ENCODE measurements at places on chromosomes 12 and 14.
A peak's percentile ranks its signal among the peaks of the same experiment; 100 is the strongest.

DNA sequence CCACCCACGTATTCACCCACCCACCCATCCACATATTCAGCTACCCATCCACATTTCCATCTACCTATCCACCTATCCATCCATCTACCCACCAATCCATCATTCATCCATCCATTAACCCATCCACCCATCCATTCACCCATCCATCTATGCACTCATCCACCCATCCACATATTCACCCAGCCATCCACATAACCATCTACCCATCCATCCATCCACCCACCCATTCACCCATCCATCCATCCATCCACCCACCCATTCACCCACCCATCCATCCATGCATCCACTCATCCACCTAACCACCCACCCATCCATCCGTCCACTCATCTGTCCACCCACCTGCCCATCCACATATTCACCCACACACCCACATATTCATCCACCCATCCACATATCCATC, 70.5 kb downstream of the LGMN start:
- DNase-seq, result no peak

- DNase-seq, result no peak
Measured at GRCh38 chr12:75722714-75723200, 211.3 kb upstream of the KRR1 start.

DNA sequence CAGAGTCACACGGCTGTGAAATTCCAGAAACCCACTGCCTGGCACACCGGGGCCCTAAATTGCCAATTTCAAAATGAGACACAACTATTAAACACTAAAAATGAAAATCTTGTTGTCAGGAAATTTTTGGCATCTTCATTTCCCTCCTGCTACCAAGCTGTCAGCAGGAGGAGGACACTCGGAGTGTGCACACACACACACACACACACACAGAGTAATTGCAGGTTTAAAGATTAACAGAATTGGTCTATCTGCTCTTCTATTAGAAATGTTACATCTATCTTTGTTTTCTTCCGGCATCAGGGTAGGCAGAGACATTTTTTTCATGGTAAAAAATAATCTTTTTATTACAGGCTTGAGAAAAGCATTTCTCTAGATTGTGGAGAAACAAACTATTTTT, 314.2 kb downstream of the EGLN3 start:
- no peak for DNase-seq

DNA sequence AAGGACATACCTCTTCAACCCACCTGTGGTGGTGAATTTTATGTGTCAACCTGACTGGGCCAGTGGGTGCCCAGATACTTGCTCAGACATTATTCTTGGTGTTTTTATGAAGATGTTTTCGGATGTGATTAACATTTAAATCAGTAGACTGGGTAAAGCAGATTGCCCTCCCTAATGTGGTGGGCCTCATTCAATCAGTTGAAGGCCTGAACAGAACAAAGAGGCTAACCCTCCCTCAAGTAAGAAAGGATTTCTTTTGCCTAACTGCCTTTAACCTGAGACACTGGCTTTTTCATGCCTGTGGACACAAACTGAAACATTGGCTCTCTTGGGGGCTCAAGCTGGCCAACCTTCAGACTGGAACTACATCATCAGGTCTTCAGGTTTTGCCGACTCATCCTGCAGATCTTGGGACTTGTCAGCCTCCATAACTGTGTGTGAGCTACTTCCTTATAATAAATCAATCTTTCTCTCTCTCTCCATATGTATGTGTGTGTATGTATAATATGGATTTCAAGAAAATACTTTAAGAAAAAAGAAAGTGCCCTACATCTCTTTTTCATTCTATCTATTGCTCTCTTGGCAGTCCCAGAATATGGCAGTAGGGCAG, 39.4 kb downstream of the RTN1 start:
- DNase-seq, result no peak

DNA sequence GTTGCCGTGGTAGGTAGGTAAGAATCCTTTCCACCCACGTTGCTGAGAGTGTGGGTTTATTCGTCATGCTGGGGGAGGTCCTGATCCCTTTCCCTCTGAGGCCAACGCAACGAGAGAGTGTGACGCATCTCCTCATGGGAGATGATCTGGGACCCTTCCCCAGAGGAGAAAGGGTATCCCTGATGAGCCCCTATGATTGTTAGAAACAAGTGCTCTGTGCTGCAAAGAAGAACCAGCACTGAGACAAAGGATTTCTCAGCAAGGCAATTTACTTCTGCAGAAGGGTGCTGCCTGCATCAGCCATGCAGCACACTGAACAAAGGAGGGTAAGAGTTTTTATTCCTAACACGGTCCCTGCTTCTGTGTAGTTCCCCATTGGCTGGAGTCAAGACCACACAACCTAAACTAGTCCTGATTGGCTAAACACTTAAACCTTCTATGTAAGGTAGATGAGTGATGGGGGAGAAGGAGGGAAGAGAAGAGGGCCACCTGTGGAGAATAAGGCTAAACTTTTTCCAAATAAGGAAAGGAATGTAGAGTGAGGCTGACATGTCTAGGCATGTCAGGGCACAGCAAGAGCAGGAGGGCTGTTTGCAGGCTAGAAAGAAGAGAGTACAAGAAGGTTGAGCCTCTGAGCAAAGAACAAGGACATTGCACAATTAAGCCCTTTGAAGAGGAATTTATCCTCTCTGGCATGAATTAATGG, 21.3 kb downstream of the CLEC2A start:
- no peak for DNase-seq

GRCh38 chr12:57624441-57625220, 8.4 kb downstream of the B4GALNT1 start:
- DNase-seq, result no peak

DNA sequence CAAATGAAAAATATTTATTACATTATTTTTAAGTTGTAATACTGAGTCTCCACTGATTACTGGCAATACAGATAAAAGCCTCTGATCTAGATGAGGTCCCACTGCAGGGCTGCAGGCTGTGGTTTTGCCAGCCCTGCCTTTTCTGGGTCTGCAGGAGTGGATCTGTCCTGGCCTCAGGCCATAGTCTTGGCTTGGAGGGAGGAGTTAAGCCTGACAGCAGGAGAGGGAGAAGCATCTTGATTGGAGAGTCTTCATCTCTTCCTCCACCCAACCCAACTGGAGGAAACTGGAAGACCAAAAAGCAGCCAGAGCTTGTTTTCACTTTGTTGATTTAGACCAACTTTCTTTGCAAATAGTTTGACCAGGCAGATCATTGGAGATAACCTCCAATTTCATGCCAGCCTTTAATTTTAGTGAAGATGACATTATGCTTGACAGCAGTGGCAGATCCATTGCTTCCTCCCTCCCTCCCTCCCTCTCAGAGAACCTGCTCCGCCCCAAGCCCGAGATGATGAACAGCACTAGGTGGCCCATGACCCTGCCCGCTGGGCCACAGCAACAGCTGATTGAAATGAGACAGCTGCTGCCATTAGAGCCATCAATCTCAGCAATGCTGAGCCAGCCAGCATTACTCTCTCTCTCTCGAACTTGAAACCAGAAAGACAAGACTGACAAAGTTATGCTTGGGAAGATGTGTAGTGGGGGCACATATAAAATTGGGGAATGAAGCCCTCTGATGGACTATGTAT, 222.4 kb downstream of the GLT1D1 start:
- peak; percentile 51 for DNase-seq

GRCh38 chr12:106601031-106601430, 18.2 kb downstream of the RFX4 start:
- DNase-seq, result no peak

DNA sequence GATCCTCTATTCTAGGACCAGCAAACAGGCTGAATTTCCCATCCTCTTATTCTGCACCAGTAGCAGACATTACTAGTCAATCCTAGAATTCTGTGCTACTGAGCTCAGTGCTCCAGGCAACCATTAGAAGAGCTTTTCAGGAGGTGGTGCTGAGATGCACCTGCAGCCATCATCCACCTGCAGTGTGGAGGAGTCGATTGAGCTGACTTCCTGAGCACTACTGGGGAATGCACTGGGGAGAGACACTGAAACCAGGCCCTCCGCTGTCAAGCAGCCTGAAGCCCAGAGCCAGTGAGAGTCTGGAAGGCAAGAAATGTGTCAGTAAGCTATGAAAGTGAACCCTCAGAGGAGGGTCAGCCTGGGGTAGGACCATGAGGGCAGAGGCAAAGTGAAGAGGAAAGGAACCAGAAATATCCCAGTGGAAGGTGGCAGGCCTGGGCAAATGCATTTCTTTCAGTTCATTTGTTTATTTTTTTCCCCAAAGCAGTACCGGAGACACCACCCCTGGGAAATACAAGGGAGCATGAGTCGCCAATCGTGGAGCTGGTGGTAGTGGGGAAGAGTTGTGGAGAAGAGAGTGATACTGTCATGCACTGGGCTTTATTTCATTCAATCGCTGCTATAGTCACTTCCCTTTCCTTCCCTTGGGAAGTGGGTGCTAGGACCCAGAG, 23.0 kb upstream of the SERPINA4 start:
- no peak for DNase-seq

- DNase-seq, result no peak
Measured at GRCh38 chr14:90659156-90659555, 157.1 kb downstream of the TTC7B start.

DNA sequence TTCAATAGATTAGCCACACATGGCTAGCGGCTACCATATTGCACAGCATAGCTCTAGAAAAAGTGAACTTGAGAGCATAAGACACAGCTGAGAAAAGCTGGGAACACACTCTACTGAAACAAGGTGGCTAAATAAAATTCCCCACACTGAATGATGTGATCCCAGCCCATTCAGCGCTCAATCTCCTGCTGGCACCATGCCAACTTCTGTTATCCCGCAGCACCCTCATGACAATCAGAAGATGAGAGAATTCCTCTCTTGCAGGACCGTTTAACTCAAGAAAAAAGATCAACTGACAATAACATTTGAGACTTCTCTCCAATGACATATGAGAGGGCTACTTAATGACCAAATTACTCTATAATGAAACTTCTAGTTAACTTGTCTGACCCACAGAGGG, 115.4 kb downstream of the ADAMTS20 start:
- no peak for DNase-seq

- no peak for DNase-seq
Measured at GRCh38 chr12:66071549-66071948, 59.0 kb downstream of the LLPH start.

DNA sequence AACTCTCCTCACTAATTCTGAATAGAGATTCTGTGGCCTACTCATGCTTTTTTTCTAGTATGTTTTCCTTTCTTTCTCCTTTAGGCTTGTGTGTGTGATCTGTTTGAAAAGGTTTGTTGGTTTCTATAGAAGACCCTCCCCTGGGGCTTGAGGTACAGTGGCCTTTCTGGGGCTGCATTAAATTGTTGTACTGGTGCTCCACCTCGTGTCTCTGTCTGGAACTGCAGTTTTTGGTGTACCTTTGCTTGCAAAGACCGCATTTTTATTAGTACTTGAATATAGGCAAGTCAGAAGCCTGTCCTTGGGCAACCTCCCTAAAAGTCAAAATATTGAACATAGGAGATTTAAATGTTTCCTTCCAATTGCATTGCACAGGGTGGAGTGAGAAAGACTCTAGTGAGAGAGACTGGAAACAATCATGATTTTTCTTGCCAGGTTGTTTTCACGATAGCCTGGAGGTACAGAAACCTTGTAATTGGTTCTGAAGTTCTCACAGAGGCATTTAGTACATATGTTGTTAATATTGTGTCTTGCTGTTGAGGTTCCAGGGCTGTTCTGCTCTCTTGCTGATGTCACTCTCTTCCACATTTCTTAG, 39.0 kb downstream of the SLCO1B1 start:
- DNase-seq, result peak; percentile 34

- no peak for DNase-seq
Measured at GRCh38 chr12:62250671-62251608, 9.3 kb upstream of the USP15 start.

GRCh38 chr12:12467688-12468261, 94.9 kb downstream of the DUSP16 start:
- no peak for DNase-seq

DNA sequence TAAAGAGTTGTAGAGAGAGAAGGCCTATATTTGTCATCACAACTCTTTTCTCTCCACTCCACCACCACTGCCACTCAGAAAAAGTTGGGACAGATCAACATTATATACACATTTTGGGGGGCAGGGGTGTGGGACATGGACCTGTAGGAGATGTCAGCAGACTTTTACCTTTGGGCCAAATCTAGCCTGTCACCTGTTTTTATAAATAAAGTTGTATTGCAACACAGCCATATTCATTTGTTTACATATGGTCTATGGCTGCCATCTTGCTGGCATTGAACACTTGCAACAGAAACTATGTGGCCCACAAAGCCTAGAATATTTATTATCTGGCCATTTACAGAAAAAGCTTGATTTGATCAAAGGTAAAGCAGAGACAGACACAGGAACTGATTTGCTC, 250.7 kb downstream of the BTG1 start:
- no peak for DNase-seq

GRCh38 chr14:51431741-51432140, 191.7 kb downstream of the TMX1 start:
- DNase-seq, result no peak

DNA sequence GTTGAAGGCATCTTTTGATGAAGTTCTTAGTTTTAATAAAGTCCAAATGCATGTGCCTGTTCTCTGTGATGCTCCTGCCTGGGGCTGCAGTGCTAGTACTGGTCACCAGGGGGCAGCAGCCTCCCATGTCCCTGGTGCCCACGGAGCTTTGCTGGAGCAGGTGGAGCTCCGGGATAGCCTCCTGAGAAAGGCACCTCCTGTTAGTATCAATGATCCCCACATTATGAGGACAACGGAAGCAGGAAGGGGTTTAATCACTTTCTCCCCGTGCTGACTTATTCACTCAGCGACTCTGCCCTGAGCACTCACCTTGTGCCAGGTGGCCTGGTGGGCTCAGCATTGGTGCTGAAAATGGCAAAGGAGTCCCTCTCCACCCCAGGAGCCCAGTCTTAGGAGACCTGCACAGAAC, 123.0 kb upstream of the PZP start:
- peak; percentile 64 for DNase-seq

DNA sequence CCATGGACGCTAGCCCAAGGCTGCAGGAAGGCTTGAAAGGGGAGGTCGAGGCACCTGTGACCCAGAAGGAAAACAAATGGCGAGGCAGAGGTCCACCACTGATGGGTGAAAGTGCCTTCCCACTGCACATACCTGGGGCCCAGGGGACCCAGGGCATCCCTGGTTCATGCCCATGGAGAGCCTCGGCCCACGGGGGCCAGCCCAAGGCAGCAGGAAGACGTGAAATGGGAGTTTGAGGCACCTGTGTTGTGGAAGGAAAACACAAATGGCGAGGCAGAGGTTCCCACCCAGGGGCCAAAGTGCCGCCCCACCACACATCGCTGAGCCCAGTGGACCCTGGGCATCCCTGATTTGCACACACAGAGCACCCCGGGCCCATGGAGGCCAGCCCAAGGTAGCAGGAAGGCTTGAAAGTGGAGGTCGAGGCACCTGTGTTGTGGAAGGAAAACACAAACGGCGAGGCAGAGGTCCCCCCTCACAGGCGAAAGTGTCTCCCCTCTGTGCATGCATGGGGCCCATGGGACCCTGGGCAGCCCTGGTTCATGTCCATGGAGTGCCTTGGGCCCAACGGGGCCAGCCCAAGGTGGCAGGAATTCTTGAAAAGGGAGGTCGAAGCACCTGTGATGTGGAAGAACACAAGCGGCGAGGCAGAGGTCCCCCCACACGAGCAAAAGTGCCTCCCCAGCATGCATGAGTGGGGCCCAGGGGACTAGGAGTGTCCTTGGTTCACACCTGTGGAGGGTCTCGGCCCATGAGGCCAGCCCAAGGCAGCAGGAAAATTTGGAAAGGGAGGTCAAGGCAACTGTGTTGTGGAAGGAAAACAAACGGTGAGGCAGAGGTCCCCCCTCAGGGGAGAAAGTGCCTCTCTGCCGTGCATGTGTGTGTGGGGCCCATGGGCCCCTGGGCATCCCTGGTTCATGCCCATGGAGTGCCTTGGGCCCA, 383.3 kb downstream of the ALG10 start:
- no peak for DNase-seq
